NCI-H510A (cell line): ENCODE measurements at places on chromosomes 7 and 10.

- DNase-seq, result no peak
Measured at GRCh38 chr10:16648366-16648765, 126.7 kb upstream of the C1QL3 start.

- DNase-seq, result no peak
Measured at GRCh38 chr10:84138478-84139125, 707 bp upstream of the GHITM start.

GRCh38 chr10:31782701-31783100 is 145.9 kb downstream of the ARHGAP12 start:
- DNase-seq, result no peak

- no peak for DNase-seq
Measured at GRCh38 chr10:69831231-69831855, 29.6 kb downstream of the COL13A1 start.

DNA sequence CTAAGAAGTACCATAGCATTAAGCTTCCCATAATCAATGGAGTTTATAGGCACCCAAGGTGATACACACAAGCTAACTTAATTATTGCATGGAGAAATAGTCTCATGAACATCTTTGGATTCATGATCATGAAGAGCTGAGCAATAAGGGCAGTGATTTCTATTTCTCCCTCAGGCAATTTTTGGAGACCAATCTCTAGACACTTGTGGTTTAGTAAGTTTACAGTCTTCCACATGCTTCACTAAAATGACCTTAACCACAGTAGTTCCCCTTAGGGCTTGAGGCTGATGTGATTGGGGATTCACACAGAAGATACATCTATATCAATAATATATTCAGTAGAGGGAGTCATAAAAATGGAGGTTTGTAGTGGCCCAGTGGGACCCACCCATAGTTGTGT is 241.2 kb downstream of the CCDC7 start:
- no peak for DNase-seq

DNA sequence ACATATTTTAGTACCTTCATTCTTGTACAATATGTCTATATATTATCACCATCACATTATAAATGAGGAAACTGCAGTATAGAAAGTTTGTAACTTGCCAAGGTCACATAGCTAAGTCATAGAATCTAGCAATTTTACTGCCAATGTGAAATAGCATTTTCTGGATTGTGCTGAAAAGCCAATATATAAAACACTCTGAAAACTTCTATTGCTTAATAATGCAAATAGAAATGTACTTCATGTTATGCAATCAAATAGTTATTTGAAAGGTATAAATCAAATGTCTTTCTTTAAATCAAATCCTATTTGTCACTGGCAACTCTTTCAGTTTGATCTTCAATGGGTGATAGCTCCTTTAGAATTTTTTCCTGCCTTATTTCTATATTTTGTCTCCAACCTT is 129.5 kb downstream of the TMEM26 start:
- no peak for DNase-seq
